Motor neuron (in vitro differentiated cells): ENCODE measurements at places on chromosomes 4 and X. TPM values are rescaled to one million over a fixed set of nuclear protein-coding genes. Genes with fewer than 3 reads are reported as not detected.
A peak's percentile ranks its signal among the peaks of the same experiment; 100 is the strongest.

MTNR1A gene
- 0.43 TPM in 1 of 2 replicates, not detected in the other for total RNA-seq

CLDN22 gene
- not detected in 2 replicates for total RNA-seq

HS3ST1 gene
- total RNA-seq: 0.78 and 1.2 TPM in 2 replicates

MAGEA1 gene
- not detected in 2 replicates for total RNA-seq

ABCG2 gene
- total RNA-seq: 0.33 and 0.39 TPM in 2 replicates

MID2 gene
- 7.9 and 8.4 TPM in 2 replicates for total RNA-seq

- no peak for ATAC-seq
These were observed 845.2 kb downstream of the PCDH18 start for GRCh38 chr4:136687118-136687517.

DNA sequence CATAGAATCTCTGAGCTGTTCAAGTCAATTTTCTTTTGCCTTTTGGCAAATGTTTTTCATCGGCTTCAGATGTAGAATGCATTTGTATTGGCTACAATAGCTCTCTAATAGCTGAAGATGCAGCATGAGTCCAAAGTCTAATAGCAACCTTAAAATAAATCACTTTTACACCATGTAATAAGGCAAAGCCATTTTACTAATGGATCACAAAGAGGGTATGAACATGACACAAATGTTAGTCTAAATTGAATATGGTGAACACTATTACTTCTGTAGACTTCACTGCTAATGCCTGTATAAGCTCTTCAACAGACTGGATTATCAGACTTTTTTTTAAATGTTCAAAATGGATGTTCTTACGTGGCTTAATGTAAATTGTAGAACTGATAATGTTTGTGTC is 645.3 kb downstream of the TLL1 start:
- ATAC-seq: peak; percentile 81

DNA sequence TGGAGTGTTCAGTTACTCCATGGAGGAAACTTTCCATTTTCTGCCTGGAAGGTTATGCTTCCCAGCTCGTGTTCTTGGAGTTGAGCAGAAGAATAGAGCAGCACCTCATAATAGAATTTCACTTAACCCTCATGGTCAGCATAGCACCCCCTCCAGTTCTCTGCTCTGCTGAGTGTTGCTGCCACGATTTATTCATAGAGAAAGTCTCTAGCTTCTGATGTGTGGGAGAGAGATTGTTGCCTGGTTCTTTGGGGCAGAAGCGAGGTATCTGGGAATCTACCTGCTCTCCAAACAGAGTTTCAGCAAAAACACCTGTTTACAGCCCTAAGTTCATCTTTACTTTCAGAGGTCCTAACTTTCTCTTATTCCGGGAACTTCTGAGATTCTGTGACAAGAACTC is 3.9 kb upstream of the DTHD1 start:
- ATAC-seq: no peak

- no peak for ATAC-seq
These were observed 359.9 kb upstream of the CNKSR2 start for GRCh38 chrX:21014326-21014725.

- no peak for ATAC-seq
These were observed at the start of gene SLC6A14 for GRCh38 chrX:116436358-116436816. Gene SLC6A14 (plus strand): TSS chrX:116436606. CDS start chrX:116436710, 104 bp downstream.

- peak; percentile 62 for ATAC-seq
These were observed 155.0 kb upstream of the MAP3K15 start for GRCh38 chrX:19670321-19670750.

DNA sequence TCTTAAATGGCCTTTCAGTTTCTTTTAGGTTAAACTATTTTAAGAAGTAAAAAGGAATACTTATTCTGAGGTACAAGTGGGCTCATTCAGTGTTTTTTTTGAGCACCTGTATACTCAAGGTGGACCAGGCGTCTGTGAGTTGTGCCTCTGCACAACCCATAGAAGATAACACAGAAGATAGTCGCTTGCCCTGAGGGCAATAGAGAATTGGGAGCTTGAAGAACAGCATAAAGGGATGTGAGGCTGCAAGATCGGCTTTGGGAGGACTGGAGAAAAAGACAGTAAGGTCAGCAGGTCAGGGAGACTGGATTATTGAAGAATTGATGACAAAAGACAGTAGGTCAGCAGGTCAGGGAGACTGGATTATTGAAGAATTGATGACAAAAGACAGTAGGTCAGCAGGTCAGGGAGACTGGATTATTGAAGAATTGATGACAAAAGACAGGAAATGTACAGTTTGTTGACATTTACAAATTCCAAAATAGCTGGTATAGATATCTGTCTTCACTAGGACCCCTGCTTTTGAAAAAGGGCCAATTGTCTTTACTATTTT is 3.1 kb downstream of the CPE start:
- ATAC-seq: no peak

DNA sequence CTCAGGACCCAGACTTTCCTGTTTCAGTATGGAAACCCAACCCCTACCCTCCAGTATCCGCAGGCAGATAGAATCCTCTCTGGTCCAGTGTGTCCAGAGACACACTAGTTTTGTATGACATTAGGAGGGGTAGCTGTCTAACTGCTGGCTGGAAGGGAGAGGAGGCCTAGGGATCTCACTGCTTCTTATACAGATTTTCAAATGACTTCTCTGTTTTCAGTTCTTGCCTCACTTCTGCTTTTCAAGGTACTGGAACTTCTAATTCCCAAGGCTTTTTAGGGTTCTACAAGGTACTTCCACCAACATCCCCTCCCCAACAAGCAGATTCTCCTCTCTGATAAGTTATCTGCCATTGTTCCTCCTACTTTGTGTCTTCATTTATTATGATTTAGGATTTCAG is 6.1 kb downstream of the SGCB start:
- no peak for ATAC-seq

DNA sequence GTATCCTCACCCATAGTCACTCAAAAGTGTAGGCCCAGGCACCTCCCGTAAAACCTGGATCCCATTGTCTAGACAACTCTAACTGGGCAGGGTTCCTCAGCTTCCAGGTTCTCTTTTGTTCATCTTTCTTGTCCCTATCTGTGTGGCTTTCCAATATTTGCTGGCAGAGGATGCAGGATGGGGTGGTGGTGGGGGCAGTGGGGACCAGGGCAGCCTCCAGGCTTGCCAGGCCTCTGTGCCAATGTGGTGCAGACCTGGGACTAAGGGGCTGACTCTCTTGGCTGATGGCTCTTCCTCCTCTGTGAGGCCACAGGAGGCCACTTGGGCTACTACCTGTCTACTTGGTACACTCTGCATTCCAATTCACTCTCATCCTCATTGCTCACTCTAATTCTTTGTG is 76.4 kb downstream of the NBDY start:
- no peak for ATAC-seq

DNA sequence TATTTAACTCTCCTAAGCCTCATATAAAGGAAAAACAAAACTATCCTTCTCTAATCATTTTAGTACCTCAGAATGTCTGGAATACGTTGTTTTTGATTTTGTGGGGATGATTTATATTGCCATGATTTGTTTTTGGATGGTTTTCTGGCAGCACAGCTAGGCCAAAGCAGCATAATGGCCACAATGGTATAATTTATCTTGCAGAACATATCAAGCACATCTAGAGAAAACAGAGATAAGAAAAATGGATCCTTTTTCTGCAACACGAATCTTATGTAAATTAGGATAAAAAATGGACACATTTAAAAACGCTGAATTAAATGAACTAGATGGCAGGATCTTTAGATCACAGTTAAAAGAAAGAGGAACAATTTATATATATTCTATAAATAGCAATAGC is 269.9 kb upstream of the FAT4 start:
- ATAC-seq: no peak

- ATAC-seq: no peak
These were observed 42.7 kb upstream of the FGFBP2 start for GRCh38 chr4:16005676-16006075.

- no peak for ATAC-seq
These were observed 2064.1 kb upstream of the TENM3 start for GRCh38 chr4:180179146-180179545.

GRCh38 chrX:153801669-153802068 is 7.2 kb downstream of the SSR4 start:
- no peak for ATAC-seq

DNA sequence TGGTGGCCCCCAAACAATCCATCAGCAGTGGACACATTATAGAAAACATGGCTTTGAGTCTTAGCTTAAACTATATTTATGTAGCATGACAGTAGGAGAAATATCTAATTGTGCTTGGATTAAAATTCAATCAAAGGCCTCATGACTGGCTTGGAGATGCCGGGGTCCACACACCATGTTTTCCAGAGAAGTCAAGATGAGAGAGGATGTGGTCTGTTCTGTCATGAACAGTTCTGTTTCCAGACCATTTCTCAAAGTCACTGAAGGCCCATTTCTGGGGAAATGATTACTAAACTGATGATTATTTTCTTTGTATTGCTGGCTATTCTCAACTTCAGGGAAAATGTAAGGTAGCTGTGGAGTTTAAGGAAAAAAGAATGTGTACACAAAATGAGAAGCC is 76.3 kb downstream of the C4orf51 start:
- no peak for ATAC-seq
